ENCODE measurements at places on chromosomes 3 and 15.

GRCh38 chr3:54358969-54359694, 236.8 kb downstream of the CACNA2D3 start:
- no peak for DNase-seq

GRCh38 chr15:92100301-92100700, 246.8 kb downstream of the SLCO3A1 start:
- DNase-seq: no peak

DNA sequence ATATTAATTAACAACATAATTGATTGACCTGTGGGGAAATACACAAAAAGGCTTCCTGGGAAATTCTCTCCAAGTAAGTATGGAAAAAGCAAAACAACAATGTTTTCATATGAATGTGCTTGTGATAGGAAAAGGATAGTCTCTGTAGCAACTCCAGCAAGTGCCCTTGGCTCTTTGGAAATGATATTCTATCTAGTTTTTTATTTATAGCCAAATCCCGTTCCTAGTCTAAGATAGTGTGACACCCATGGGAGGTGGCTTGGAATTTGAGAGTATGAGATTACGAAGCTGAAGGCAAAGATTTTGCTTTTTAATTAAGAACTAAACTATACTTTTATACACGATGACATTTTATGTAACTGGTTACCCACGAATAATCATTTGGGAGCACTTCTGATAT, 119.9 kb downstream of the PDZRN3 start:
- DNase-seq: no peak

GRCh38 chr3:101976473-101976872, 127.2 kb downstream of the NFKBIZ start:
- DNase-seq: no peak

GRCh38 chr15:101499863-101500713, 10.6 kb upstream of the PCSK6 start:
- no peak for DNase-seq

DNA sequence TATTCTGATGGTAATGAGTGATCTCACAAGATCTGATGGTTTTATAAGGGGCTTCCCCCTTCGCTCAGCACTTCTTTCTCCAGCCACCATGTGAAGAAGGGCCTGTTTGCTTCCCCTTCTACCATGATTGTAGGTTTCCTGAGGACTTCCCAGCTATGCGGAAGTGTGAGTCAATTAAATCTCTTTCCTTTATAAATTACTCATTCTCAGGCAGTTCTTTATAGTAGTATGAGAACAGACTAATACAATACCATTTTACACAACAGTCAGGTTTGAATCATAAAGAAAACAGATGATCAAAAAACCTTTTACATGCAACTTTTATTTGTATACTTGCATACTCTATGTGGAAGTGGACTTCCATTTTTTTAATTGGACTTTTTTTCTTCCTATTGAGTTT, 46.7 kb upstream of the CBLB start:
- DNase-seq: no peak

GRCh38 chr3:57059411-57059810, 1.1 kb upstream of the SPATA12 start:
- no peak for DNase-seq

DNA sequence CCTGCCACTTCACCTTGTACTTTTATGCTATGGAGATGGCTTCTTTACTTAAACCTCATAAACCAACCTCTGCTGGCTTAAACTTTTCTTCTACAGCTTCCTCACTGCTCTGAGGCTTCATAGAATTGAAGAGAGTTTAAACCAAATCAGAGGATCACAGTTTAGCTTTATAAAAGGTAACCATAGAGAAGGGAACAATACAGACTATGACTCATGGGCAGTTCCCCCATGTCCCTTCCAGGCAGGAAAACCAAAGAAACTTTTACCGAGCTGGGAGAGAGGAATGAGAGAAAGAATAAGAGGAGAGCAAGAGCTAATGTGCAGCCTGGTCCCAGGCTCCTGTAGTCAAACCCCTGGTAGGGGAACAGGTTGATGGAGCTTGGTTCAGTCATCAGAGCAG, 53.9 kb upstream of the NEDD4 start:
- DNase-seq: no peak

GRCh38 chr15:45715528-45715927, 80.7 kb downstream of the SQOR start:
- no peak for DNase-seq

- DNase-seq: no peak
These were observed 30.7 kb upstream of the KY start for GRCh38 chr3:134681522-134681900.
